ENCODE measurements at places on chromosomes 2 and 18. TPM values are rescaled to one million over a fixed set of nuclear protein-coding genes. Genes with fewer than 3 reads are reported as not detected.

GRCh38 chr2:30398084-30398873 is 48.8 kb upstream of the LCLAT1 start:
- peak; percentile 55 for DNase-seq
- peaks cover 6% of the 10 kb centered on the region for H3K4me1 ChIP-seq
- no peak overlapping the region for H3K27ac ChIP-seq
- no peaks in the 10 kb centered on the region for H3K27me3 ChIP-seq
- H3K4me3 ChIP-seq: no peak overlapping the region
- no peaks in the 10 kb centered on the region for H3K36me3 ChIP-seq

DNA sequence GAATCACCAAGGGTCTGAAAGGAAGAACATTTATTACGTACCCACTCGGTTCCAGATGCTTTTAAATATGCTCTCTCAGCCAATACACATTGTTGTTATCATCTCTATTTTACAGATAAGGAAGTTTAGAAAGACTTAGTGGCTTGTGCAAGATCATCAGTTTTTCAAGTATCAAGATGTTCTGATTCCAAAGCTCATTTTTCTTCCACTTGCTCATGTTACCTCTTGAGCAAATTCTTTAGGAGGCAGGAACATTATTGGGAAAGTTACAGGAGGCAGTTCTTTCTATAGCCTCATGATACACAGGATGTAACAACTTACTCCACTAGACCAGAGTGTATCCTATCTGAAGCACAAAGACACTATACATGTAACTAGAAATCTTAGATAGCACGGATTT is 65.0 kb upstream of the MMADHC start:
- H3K27me3 ChIP-seq: no peaks in the 10 kb centered on the region
- H3K4me3 ChIP-seq: no peak overlapping the region
- no peak for DNase-seq
- no peak overlapping the region for H3K27ac ChIP-seq
- peaks cover 6% of the 10 kb centered on the region for H3K4me1 ChIP-seq

DNA sequence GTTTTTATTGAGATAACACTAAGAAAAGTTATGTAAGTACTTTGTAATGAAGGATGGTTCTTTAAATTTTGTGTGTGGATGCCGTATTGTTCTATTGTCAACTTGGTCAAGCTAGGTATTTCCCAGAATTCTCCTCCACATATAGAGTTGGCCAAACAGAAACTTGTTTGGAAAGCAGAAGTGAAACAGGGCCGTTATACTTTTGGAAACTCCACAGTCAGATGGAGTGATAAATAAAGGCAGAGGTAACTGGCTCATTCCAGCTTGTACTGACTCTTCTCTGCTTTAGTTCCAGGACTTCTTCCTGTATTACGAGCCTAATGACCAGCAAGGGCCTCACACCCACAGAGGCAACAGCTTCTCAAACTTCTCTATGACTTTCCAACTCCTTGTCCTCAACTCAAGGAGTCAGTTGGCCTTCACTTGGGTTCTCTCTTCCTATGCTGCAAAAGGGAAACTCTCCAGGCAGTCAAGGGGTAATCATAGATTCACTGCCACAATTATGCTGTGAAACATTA is 16.4 kb upstream of the STARD7 start:
- no peaks in the 10 kb centered on the region for H3K27me3 ChIP-seq
- H3K4me1 ChIP-seq: no peaks in the 10 kb centered on the region
- H3K27ac ChIP-seq: no peak overlapping the region
- H3K36me3 ChIP-seq: no peaks in the 10 kb centered on the region
- no peak for DNase-seq

GRCh38 chr2:696463-696862 is 19.3 kb upstream of the TMEM18 start:
- H3K4me1 ChIP-seq: peaks cover 5% of the 10 kb centered on the region
- no peak overlapping the region for H3K4me3 ChIP-seq
- no peak overlapping the region for H3K27ac ChIP-seq
- no peak for DNase-seq
- H3K36me3 ChIP-seq: no peaks in the 10 kb centered on the region

GRCh38 chr18:62566199-62566598 is 43.4 kb downstream of the ZCCHC2 start:
- H3K4me1 ChIP-seq: 0 out of 2 replicates have a peak, but pooled peaks cover 2% of the 10 kb centered on the region
- no peak overlapping the region for H3K27ac ChIP-seq
- peak; percentile 7 for DNase-seq

GRCh38 chr2:100106460-100106859 is 35.9 kb downstream of the AFF3 start:
- DNase-seq: peak; percentile 45
- no peaks in the 10 kb centered on the region for H3K36me3 ChIP-seq
- no peak overlapping the region for H3K4me3 ChIP-seq
- H3K27me3 ChIP-seq: peaks cover 4% of the 10 kb centered on the region
- H3K27ac ChIP-seq: peak overlapping the region; percentile 5
- peaks cover 14% of the 10 kb centered on the region for H3K4me1 ChIP-seq

GRCh38 chr2:199716807-199717586 is 134.0 kb downstream of the FTCDNL1 start:
- no peak for DNase-seq
- no peaks in the 10 kb centered on the region for H3K27me3 ChIP-seq
- H3K36me3 ChIP-seq: no peaks in the 10 kb centered on the region
- H3K4me3 ChIP-seq: no peak overlapping the region
- no peak overlapping the region for H3K27ac ChIP-seq

DNA sequence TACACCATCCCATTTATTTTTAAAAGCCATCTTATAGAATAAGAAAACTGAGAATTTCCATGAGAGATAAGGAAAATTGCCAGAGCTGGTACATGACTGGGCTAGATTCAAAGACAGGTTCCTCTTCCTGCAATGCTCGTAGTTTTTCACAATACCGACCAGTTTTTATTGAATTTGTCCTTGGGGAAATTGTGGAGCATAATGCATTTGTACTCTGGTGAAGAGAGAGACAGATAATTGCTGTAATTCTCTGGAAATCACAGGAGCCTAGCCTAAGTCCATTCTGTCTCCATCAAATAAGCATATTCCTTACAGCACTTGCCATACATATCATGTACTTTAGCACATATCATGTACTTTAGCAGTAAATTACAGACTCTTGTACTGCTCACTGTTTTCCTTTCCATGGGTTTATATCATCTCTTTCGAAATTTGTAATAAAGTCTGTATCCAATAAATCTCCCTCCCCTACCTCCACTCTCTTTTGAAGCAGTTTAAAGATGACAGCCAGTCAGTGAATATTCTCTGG is 355.2 kb downstream of the CNTNAP5 start:
- no peaks in the 10 kb centered on the region for H3K36me3 ChIP-seq
- DNase-seq: no peak
- H3K4me3 ChIP-seq: no peak overlapping the region
- no peaks in the 10 kb centered on the region for H3K4me1 ChIP-seq

GRCh38 chr2:170878066-170878465 is 51.0 kb upstream of the GORASP2 start:
- H3K27me3 ChIP-seq: peaks cover 6% of the 10 kb centered on the region
- H3K27ac ChIP-seq: no peak overlapping the region
- no peaks in the 10 kb centered on the region for H3K36me3 ChIP-seq
- H3K4me3 ChIP-seq: no peak overlapping the region

Gene NEB
- under 0.01 TPM for total RNA-seq

Data from IMR-90 (cell line).